ENCODE measurements at places on chromosomes 5 and 9.

GRCh38 chr9:126503333-126504085 lies 110.2 kb upstream of the LMX1B start:
- DNase-seq = no peak

DNA sequence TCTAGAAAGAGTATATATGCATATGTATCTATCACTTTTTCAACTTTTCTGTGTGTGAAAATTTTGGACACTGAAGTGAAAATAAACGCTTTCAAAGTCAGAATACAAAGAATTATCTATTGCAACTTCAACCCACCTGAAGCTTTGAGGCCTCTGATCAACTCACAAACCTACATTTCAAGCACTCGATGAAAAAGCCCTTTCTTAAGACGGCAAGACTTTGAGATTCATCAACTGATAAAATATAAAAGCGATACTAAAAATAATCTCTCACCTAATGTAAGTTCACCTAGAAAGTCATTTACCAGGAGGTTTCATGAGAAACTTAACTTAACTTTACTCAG lies 1.2 kb downstream of the GOLPH3 start:
- DNase-seq = no peak

- no peak for DNase-seq
Observed at GRCh38 chr5:126615286-126615685, 14.5 kb downstream of the PHAX start.

DNA sequence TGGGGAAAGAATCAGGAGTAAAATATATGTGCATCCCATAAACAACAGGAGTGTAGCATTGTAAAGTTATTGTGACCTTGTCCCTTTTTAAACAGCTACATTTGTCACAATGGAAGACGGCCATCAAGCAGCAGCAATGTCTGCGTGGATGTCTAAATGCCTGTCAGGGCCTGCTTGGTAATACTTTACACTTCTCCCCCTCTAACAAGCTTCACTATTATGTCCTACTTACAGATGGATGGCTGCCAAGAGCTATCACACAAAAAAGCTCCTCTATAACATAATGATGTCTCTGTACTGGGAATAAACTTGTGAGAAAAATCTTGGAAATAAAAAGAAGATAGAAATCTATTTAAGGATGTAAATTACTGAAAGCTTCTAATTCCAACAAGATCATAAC lies 213.0 kb downstream of the FBXL17 start:
- DNase-seq = no peak

DNA sequence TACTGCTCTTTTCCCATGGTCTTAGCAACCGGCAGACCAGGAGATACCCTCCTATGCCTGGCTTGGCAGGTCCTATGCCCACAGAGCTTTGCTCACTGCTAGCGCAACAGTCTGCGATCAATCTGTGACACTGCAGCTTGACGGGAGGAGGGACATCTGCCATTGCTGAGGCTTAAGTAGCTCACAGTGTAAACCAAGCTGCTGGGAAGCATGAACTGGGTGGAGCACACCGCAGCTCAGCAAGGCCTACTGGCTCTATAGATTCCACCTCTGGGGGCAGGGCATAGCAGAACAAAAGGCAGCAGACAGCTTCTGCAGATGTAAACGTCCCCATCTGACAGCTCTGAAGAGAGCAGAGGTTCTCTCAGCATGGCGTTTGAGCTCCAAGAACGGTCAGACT lies 40.4 kb downstream of the MCTP1 start:
- no peak for DNase-seq

DNA sequence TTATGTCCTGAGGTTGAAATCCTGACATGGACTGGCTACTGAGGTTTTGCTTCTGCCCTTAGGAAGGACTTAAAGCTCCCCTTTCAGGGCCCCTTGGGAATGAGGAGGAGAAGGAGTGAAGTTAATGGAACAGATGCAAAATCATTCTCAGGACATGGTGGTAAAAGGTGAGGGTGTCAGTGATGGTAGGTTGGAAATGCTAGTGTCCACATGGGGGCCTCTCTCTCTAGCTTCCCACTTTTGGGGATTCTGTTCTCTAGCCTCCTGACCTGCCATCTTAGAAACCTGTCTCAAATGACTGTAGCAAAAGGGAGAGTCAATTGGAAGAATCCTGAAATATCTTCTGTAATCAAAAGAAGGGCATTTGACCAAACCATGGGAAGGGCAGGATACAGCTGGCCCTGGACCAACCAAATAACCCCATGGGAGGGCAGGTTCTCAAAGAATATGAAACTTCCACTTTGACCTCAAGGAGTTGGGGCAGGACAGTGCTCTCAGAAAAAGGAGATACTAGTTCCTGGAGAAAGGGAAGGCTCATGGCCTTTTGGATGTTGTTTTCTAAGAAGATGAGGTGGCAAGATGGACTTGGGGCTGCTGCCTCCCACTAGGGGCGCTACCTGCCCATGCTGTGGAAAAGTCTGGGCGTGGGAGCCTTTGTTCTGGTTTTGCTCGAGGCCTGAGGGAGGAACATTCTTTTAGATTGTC lies 21.2 kb upstream of the MLANA start:
- no peak for DNase-seq

DNA sequence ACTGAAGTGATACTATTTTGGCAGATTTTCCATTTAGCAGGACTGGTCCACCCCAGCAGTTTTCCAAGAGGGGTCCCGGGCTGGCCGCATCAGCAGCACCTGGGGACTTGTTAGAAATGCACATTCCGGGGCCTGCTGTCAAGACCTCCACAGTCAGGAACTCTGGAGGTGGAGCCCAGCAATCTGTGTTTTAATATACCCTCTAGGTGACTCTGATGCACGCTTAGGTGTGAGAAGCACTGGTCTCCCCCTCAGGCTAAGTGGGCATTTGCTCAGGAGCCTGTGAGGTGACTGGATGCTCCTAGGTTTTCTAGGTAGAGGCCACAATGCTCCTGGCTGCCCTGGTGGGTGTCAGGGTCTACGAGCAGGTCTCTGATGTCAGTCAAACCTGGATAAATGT lies 81.7 kb downstream of the DCP2 start:
- no peak for DNase-seq

DNA sequence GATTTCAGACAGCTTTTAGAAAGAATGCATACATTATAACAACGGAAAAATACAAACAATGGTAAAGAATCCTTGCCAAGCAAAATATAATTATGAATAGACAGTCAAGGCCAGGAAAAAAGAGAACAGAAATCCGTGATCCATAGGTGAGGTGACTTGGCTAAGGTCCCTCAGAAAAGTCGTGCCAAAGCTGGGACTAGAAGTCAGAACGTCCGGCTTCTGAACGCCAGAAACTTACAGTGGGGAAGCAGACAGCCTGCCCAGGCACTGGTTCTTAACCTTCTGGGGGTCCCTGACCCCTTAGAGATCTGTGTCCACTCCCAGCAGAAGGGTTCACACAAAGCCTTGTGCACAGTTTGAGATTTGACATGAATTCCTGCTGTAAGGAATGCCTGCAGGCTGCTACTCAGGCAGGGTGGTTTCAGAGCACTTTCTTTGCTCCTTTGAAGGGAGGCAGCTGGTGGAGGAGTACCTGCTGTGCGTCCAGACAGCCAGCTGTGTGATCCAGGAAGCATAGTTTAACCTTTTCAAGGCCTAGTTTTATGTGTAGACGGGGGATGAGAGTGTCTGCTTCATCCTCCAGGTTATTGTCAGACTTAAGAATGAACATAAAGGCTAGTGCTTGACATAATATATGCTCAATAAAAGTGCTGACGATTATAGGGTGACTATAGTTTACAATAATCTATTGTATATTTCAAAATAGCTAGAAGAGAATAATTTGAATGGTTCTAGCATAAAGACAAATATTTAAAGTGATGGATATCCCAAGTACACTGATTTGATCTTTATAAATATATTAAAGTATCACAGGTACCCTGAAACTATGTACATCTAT lies 852 bp downstream of the ARHGEF37 start:
- no peak for DNase-seq

GRCh38 chr9:137035507-137035834 lies 3.6 kb upstream of the FUT7 start:
- no peak for DNase-seq

DNA sequence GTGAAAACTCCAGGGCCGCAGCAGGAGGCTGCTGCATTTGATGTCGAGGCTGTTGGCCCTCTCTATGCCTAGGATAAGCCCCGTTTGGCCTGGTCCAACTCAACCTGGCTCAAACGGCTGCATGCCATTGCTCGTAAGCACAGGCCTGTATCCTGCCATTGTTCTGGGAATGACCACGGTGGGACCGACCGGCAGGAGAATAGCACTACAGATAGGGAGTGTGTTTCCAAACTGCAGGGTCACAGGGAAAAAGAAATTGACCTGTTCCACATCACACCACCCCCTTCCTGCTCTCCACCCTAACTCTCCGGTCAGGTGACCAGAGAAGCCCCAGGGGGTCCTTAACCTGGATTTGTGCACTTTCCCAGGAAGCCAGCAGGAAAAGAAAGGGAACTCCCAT lies 278.7 kb upstream of the KLF4 start:
- no peak for DNase-seq

DNA sequence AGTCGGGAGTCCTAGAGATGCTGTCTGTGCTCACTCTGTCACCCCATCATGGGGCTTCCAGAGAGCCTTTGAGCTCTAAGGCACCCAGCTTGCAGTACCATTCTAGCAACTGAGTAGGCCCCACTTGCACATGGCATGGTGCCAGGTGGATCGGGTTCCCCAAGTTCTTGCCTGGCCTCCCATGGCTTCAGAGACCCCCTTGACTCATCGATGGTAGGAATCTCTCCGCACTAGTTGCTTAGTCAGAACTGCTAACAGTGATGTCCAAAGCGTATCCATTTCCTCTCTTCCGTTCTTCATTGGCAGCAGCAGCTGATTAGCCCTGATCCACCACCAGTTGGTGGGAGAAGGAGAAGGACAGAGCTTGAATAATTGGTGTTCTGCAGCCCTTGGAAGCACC lies 70.3 kb upstream of the RARS1 start:
- no peak for DNase-seq

- no peak for DNase-seq
Observed at GRCh38 chr5:36734422-36734821, 128.0 kb downstream of the SLC1A3 start.

DNA sequence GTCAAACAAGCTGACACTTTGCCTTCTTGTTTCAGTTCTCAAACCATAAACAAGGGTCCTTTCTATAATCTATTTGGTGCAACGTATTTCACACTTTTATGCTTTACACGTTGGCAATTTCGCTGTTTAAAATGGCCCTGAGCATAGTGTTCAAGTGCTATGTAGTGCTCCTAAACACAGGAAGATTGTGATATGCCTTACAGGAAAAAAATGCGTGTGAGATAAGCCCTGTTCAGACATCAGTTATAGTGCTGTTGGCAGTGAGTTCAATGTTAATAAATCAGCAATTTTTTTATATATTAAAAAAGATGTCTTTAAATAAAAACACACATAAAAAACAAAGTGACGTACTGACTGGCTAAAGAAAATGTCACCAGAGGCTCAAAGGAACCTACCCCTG lies 23.9 kb downstream of the CLINT1 start:
- no peak for DNase-seq

- no peak for DNase-seq
Observed at GRCh38 chr5:142982821-142983200, 212.6 kb downstream of the ARHGAP26 start.

DNA sequence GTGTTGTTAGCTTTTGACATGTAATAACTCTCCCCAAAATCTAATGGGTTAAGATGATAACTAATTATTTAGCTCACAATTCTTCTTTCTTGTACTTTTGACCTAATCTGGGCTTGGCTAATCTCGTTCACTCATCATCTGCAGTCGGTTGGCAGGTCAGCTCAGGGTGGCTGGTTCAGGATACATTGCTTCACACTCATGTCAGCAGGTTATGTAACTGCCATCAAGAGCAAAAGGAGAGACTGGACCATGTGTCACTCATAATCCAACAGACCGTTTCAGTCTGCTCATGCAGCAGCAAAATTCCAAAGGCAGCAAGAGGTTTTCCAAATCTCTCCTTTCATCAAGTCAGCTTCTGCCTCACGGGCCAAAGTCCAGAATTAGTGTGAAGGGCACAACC lies 998.4 kb upstream of the CTNND2 start:
- DNase-seq = no peak

- DNase-seq = no peak
Observed at GRCh38 chr5:83492331-83492730, 20.8 kb downstream of the VCAN start.

- no peak for DNase-seq
Observed at GRCh38 chr9:120391691-120392090, 188.3 kb downstream of the CDK5RAP2 start.

GRCh38 chr5:142435410-142436115 lies 110.7 kb upstream of the SPRY4 start:
- no peak for DNase-seq

- DNase-seq = no peak
Observed at GRCh38 chr9:37061768-37062167, 27.7 kb upstream of the PAX5 start.

DNA sequence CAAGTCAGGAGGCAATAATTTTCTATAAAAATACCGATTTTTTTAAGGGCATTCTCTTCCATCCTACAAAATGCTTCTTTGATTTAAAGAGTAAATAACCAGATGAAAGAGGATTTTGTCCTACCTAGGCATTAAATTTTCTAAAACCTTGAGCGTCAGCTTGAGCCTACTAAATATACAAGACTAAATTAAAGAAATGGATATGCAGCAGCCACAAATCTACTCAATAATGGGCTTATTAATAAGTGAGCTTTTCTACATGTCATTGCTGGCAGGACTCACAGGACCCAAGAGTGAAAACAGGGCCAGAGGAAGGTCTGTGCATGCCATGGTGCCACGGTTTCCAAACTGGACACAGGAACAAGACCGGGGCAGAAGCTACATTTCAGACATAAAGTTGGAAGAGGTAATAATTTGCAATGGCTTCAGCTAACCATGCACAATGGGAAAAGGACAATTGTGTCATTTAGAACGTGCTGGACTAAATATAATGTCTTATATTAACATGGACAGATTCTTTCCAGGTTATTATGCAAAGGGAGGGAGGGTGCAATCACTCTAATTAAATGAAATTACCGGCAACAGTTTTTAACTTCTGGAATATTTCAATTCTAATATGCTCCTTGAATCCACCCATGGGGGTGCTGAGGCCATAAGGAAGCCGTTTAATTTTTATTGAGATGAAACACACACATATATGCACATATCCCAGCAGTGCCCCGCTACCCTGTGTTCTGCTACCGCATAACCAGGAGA lies 5.2 kb downstream of the WHRN start:
- DNase-seq = no peak

GRCh38 chr5:135332519-135333150 lies 66.4 kb downstream of the MACROH2A1 start:
- peak; percentile 24 for DNase-seq

GRCh38 chr5:113276001-113276400 lies 158.8 kb downstream of the TSSK1B start:
- DNase-seq = no peak

GRCh38 chr9:87581513-87581912 lies 83.8 kb downstream of the DAPK1 start:
- peak; percentile 79 for DNase-seq

GRCh38 chr5:172768573-172769341 lies 2.2 kb downstream of the DUSP1 start:
- no peak for DNase-seq

- no peak for DNase-seq
Observed at GRCh38 chr5:107526270-107526937, 144.3 kb downstream of the EFNA5 start.

- DNase-seq = no peak
Observed at GRCh38 chr5:31931874-31932273, 242.2 kb downstream of the GOLPH3 start.
